NCI-H2081 treated with DMSO at 0.1 percent for 48 hours (cell line): ENCODE measurements at places on chromosomes 5 and 9.
A peak's percentile ranks its signal among the peaks of the same experiment; 100 is the strongest.

DNA sequence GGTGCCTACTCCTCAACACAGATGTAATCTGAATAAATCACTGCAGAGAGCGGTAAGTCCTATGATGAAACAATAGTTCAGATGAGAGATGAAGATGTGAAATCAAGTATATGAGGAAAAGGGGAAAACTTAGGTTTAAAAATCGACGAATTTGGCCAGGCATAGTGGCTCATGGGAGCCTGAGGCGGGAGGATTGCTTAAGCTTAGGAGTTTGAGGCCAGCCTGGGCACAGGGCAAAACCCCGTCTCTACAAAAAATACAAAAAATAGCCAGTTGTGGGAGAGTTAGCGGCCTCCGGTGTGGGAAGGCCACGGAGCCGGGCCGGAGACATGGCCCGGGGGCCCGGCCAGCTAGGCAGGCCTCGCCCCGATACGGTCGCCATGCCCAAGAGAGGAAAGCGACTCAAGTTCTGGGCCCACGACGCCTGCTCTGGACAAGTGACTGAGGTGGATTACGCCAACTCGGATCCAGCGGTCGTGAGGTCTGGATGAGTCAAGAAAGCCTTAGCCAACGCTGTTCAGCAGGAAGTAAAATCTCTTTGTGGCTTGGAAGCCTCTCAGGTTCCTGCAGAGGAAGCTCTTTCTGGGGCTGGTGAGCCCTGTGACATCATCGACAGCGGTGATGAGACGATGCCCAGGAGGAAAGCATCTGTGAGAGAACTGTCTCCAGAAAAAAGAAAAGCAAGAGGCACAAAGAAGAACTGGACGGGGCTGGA, 62.8 kb upstream of the SUB1 start:
- no peak for DNase-seq

DNA sequence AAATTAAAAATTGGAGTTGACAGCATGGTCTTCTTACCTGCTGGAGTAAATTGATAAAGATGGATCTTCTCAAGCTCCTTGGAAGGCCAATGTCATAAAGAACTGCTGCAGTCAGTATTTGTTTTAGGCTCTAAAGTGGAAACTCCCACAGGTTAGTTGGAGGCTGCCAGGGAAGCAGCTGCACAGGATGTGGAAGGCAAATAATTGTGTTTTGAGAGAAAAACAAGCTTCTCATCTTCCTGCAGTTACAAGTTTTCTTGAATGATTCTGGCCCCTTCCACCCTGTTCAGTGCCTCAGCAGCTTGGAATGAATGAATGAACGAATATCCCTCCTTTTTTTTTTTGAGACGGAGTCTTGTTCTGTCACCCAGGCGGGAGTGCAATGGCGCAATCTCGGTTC, 13.9 kb downstream of the MROH2B start:
- DNase-seq = no peak

DNA sequence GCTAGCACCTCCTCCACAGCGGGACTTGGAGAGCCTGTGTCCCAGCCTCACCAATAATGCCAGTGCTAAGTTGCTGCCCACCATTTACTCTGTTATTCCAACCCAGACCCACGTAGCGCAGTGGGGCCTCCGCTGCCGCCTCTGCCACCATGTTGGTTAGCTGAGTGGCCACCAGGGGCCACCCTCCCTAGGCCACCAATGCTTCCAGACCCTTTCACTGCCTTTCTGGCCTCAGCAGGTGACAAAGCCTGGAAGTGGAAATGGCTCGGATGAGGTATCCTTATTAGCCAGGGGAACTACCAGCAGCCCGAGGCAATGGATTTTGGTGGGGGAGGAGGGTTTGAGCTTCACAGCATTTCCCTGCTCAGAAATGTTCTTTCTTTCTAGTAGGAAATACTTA, 110.1 kb downstream of the OSTF1 start:
- no peak for DNase-seq

DNA sequence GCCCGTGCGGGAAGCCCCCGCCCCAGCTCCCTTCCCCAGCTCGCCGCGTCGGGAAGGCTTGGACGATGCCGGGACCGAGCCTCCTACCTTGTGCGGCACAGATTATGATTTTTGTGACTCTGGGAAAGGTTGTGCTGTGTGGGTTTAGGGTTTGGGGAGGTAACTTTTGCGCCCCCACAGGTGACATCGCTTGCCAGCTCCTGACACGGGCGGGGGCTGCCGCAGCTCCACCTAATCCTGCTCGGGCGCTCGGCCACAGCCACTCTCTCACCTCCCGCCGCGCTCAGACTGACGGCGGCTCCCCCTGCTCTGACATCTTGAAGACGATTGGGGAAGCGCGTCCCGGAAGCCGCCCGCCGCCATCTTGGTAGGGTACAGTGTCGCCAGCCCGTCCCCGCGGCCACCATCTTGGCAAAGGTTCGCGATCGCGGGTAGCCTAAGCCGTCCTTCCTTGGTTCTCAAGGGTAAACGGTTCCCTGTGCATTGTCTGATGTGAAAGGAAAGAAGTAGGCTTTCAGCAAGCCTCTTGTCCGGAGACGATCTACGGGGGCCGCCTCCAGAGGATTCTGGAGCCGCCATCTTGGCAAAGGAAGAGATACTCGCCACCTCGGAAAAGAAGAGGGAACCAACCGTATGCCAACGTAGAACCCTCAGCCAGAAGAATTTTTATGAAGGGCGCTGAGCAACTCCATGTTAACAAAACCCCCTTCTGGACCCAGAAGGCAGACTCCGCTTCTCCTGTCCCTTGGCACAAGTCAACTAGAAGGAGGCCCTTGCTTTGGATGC, 1.8 kb upstream of the NR3C1 start:
- DNase-seq = peak; percentile 13

- DNase-seq = no peak
These were observed 173.0 kb downstream of the GIN1 start for GRCh38 chr5:102946971-102947370.

DNA sequence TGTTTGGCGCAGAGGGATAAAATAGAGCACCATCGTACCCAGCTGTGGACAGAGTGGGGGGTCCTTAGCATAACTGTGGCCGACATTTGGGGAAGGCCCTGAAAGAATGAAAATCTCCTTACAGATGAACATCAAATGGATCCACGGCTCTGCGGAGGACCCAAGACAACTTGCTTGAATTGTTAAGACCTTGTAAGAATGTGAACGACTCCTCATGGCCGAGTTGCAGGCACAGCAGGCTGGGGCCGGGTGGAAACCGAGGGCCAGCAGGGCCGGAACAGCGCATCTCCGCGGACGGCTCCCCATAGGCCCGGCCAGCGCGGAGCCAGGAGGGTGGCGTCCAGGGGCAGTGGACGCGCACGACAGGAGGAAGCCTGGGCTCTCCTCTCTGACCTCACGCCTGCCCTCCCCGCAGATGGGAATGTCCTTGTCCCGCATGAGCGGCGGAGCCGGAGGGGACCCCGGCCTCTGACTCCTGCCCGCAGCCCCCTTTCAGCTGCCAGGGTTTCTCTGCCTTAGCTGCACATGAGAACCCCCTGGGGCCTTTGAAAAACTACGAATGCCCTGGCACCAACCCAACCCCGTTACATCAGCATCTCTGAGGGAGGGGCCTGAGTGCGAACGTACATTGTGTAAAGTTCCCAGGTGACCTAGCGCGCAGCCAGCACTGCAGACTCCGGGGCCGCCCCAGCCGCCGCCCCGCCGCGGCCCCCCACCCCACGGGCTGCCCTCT, 36.2 kb upstream of the PTCH1 start:
- DNase-seq = no peak

DNA sequence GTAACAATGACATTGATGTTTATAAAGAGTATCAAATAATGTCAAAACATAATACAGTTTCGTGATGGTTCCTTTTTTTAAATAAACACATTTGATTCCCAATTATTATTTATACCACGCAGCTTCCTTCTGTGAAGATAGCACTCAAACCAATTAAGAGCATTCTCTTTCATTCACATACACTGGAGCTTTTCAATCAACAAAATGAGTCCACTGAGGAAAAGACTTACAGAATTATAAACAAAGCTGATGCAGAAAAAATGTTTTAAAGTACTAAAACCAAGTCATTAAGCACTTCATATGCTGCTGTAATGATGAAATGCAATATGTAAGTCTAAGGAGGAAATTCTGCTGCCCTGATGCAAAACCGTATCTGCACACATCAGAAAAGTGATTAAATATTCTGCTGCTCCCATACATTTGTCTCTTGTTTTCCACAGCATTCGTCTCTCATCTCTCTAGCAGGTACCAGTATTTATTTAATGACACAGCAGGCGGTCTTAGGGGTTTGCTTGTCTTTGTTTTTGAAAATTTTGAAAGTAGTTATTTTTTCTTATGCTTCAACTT, 147.1 kb downstream of the CDH10 start:
- no peak for DNase-seq

DNA sequence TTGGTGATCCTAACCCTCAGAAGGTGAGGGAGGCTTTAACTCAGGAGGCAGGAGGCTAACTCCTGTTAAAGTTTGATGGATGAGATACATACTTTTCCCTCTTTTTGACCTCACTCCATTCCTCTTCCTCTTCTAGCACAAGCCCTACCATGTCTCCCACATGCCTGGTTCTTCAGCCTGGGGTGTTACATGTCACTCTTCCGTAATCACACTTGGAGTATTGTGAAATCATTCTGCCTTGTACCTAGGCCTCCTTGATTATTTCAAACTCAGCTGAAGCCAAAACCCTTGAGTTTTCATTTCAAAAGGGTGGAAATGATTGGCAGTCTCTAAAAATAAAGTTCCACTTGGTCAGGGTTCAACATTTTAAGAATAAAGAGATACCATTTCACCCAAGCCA, 1.8 kb downstream of the PLAC8L1 start:
- DNase-seq = no peak

DNA sequence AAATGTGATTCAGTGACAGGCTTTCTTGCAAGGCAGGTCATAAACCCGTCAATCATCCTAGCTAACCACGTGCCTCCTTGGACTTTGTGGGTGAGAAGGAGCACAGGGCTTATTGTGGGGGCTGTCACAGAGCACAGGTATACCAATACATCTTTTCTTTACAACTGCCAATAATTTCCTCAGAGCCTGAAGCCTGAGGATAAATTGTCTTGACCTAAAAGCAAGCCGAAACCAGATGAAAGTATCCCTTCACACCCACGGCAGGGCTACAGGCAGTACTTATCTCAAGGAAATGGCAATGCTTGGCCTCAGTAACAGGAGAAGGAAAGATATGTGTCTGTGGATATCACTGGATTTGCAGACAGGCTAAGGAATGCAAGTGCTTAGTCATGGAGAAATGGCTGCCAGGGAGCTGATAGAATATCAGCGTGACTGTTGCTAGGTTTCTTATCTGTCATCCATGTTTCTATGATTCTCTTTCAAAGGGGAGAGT, 90.3 kb upstream of the ZNF366 start:
- no peak for DNase-seq

GRCh38 chr9:126430124-126430523, 103.5 kb downstream of the MVB12B start:
- DNase-seq = no peak

- DNase-seq = no peak
These were observed 328.4 kb downstream of the ARHGEF28 start for GRCh38 chr5:73954381-73954780.

GRCh38 chr9:101399643-101399970, 956 bp downstream of the ZNF189 start:
- DNase-seq = no peak
